D721Med (cell line): ENCODE measurements at places on chromosomes 3 and 15.

DNA sequence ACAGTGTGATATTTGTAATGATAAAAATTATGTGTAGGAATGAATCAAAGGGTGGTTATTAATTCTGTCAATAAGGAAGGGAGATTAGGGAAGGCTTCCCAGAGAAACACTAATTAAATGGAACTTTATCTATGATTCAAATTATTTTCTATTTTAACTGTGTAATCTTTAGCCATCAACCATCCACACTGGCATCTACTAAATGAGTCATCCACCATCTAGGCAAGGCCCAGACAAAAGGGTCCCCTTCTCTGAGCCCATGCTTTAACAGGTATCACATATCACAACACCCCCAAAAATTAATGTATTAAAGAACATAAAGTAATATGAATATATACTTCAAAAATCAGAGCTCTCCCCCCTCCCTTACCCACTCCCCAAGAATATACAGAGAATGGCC is 19.9 kb upstream of the TPM1 start:
- DNase-seq, result no peak

- DNase-seq, result no peak
Measured at GRCh38 chr3:101913168-101913567, 63.9 kb downstream of the NFKBIZ start.

DNA sequence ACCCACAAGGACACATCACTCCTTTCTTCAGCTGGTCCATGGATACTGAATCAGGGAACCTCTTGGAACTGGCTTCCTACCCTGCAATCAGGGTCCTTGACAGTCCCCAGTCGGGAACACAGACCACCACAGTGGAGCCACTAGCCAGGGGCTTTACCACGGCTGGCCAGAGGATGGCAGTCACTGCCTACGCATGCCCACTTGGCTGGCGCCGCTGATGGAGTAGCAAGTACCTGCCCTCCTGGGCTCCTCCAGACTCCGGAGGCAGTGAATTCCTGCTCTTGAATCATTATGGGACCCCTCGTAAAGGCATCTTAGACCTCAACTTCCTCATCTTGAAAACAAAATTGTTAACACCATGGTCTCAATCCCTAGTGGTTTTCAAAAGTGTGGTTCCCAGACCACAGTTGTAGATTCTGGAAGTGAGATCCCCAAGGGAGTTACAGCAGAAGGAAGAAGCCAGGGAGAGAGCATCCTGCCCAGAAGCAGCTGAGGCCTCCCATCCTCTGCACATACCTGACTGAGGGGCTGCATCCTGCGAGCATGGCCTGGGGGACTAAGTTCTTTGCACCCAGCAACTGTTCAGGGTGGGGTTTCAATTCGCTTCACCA is 9.1 kb upstream of the SKIC8 start:
- peak; percentile 58 for DNase-seq

- DNase-seq, result no peak
Measured at GRCh38 chr3:129327510-129327909, 48.8 kb downstream of the HMCES start.

DNA sequence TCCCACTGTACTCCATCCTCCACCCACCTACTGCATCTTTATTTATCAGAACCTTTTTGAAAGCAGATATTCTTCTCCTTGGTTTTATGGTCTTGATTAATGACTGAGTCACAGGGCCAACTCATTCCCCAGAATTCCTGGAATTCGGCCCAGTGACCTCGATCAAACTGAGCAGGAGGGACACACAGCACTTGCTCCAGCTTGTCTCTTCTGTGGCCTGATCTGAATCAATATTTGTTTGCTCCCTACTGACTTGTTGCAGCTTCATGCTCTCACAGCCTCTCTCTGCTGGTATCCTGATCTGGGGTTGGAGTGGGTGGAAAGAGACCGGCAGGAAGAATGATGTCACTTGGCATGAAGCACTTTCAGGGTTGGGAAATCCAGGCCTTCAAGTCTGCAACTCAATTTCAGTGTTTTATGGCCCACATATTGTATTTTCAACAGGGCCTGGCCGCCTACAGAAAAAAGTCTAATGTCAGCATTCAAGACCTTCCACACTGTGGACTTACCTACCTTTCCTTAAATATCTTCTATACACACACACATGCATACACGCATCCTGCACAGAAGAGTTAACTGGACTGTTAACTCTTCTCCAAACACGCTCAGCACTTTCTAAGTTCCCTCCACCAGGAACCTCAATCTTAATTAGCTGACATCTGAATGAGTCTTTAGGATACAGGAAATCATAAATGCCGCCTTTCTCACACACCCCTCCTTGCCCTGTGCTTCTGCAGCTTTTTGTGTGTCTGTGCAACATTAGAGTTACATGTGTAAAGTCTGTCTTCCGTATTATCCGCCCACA is 4.6 kb downstream of the ANXA2 start:
- DNase-seq, result no peak

DNA sequence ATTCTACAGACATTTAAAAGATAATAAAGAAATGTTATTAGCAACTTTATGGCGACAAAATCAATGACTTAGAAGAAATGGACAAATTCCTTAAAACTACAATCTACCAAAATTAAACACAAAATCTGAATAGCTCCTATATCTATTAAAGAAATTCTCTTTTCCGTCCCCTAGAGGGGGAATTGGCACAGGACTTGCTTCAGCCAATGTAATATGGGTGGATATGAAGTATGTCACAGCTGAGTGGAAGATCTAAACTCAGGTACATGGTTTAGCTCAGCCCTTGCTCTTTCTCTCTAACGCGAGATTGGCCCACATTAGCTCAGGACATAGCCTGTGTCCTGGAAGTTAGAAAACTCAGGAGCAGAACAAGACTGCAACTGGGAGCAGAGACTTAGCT is 79.3 kb downstream of the DNAH12 start:
- DNase-seq, result no peak

DNA sequence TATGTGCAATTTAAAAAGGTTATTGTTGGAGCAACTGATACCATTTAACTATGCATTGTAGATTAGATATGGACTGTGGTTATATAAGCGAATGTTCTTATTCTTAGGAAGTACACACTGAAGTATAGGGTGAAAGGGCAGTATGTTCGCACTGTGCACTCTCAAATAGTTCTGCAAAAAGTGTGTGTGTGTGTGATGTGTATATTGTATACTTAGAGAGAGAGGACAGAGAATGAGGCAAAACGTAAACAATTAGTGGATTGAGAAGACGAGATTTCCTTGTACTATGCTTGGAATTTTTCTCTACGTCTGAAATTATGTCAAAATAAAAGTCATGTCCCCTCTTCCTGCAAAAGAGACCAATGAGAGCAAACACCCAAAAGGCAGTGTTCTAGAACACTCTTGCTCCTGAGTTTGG is 30.4 kb downstream of the LSM3 start:
- no peak for DNase-seq

DNA sequence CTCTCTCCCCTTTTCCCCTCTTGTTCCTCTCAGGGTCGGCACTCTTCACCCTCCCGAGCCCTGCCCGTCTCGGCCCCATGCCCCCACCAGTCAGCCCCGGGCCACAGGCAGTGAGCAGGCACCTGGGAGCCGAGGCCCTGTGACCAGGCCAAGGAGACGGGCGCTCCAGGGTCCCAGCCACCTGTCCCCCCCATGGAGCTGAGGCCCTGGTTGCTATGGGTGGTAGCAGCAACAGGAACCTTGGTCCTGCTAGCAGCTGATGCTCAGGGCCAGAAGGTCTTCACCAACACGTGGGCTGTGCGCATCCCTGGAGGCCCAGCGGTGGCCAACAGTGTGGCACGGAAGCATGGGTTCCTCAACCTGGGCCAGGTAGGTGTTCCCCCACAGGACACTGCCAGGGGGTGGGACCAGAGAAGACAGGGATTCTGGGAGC is 7.2 kb downstream of the FURIN start:
- no peak for DNase-seq

DNA sequence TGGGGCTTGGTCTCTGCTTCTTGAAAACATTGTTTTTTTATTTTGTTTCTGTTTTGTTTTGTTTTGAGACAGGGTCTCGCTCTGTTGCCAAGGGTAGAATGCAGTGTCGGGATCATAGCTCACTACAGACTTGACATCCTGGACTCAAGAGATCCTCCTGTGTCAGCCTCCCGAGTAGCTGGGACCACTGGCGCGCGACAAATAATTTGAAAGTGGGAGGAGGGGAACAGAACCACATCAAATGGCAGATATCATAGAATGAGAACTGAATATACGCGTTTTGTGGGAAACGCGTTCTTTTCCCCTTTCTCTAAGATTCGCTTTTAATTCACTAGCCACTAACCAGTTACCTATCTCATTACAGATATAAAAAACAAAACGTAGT is 641 bp upstream of the VPS13C start:
- no peak for DNase-seq

GRCh38 chr3:46860810-46861604 is 2.2 kb downstream of the MYL3 start:
- DNase-seq, result no peak

DNA sequence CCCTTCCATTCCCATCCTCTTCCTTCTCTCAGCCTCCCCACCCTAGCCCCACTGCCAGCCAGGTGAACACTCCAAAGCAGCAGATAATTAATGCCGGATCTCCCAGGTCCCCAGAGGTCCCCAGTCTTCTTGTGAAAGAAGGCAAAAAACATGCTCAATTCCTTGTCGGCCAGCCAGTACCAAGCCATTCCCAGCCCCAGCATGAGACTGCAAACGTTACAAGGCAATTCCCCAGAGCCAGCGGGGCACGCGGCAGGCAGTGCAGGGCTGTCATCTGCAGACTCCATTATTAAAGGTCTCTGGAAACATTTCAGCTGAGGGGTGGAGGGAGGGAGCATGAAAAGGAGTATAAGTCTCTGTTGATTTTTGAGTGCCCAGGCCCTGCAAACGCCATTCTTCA is 117.8 kb downstream of the XXYLT1 start:
- no peak for DNase-seq

- DNase-seq, result no peak
Measured at GRCh38 chr15:90710436-90711027, 6.6 kb upstream of the BLM start.

- DNase-seq, result no peak
Measured at GRCh38 chr3:179416681-179417080, 34.6 kb downstream of the GNB4 start.

DNA sequence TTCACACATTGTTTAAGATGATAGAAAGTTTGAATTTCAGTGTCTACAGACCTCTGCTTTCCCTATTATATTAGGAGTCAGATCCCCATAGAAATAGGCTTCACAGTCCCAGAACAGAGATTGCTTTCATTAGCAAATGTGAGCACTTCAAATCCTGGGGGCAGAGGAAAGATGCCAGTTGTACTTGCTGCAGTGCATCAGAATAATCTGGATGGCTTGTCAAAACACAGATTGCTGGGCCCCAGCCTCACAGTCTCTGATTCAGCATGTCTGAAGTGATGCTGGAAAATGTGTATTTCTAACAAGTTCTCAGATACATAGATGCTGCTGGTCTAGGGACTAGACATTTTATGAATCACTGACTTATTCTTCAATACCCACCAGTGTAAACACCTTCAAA is 375.2 kb downstream of the FGF12 start:
- no peak for DNase-seq

- no peak for DNase-seq
Measured at GRCh38 chr15:70447928-70448698, 315.2 kb downstream of the UACA start.
